ENCODE measurements at places on chromosomes 6 and 20. TPM values are rescaled to one million over a fixed set of nuclear protein-coding genes. Genes with fewer than 3 reads are reported as not detected.

The FAM217A gene
- not detected for total RNA-seq

The LRRN4 gene
- total RNA-seq, result not detected

The PAX1 gene
- not detected for total RNA-seq

The SLCO4A1 gene
- total RNA-seq, result 7.7 TPM

The HDDC2 gene
- 101 TPM for total RNA-seq

The TSPO2 gene
- not detected for total RNA-seq

The SLC35D3 gene
- 0.07 TPM for total RNA-seq

The CRISP3 gene
- total RNA-seq, result not detected

The ROMO1 gene
- 326 TPM for total RNA-seq

The MTFR2 gene
- total RNA-seq, result 13.6 TPM

The PRDM1 gene
- 4.5 TPM for total RNA-seq

The SLC2A4RG gene
- 101 TPM for total RNA-seq

The ADGB gene
- not detected for total RNA-seq

The GCM1 gene
- total RNA-seq, result 0.03 TPM

The HLA-DQA2 gene
- total RNA-seq, result not detected

The PROKR2 gene
- not detected for total RNA-seq

The COQ3 gene
- total RNA-seq, result 10.4 TPM

The BHLHE23 gene
- not detected for total RNA-seq

The SEMG1 gene
- total RNA-seq, result not detected

The TREM2 gene
- not detected for total RNA-seq

The RBBP8NL gene
- total RNA-seq, result 0.13 TPM

The DYNLT2 gene
- 0.65 TPM for total RNA-seq

The HMGCLL1 gene
- total RNA-seq, result 0.07 TPM

The MCCD1 gene
- not detected for total RNA-seq

The RAMACL gene
- not detected for total RNA-seq

The HCK gene
- total RNA-seq, result 0.08 TPM

The DOK5 gene
- total RNA-seq, result not detected

The PTCHD4 gene
- not detected for total RNA-seq

The RTN4IP1 gene
- 9.0 TPM for total RNA-seq

The SAMD3 gene
- total RNA-seq, result not detected

The KIF13A gene
- total RNA-seq, result 20.1 TPM

The MUCL3 gene
- not detected for total RNA-seq

The MATN4 gene
- total RNA-seq, result 0.12 TPM

The ZNF311 gene
- 0.14 TPM for total RNA-seq
